ENCODE measurements at places on chromosomes 3 and 15. TPM values are rescaled to one million over a fixed set of nuclear protein-coding genes. Genes with fewer than 3 reads are reported as not detected.
A peak's percentile ranks its signal among the peaks of the same experiment; 100 is the strongest.

DNA sequence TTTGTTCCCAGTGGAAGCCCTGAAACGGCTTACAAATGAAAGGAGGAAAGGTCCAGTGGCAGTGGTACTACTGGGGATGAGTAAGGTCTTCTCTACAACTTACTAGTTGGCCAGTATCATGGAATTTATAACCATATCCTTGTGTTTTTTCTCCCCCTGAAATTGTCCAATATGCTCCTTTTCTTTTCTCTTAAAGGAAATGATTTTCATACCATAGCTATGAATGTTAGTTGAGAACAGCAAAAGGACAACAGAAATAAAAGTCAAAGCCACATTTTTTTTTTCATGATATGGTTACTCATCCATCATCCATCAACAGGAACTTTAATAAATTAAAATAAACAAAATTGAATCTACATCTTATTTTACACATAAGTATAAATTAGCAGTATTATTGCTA is 450.4 kb downstream of the MFSD1 start:
- H3K27me3 ChIP-seq: no peaks in the 10 kb centered on the region
- H3K27ac ChIP-seq: no peak overlapping the region
- no peaks in the 10 kb centered on the region for H3K4me1 ChIP-seq
- H3K4me3 ChIP-seq: no peak overlapping the region
- no peaks in the 10 kb centered on the region for H3K36me3 ChIP-seq
- DNase-seq: no peak

DNA sequence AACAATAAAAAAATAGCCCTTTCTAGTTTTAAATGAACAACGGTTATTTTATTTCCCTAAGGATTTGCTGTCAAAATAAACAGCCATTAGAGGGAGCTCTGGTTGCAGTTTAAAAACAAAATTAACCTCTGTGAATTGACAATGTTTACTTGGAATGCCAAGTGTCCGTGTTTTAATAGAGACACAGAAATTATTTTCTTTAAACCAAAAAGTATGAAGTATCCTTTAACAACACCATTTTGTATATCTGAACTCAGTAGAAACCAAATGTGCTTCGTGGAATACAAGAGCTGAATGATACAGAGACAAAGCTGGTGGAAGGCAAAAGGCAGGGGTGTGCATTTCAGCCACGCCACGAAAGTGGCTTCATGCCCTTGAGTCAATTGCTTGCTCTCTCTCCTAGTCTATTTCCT is 74.4 kb downstream of the MOBP start:
- no peaks in the 10 kb centered on the region for H3K27me3 ChIP-seq
- no peak for DNase-seq
- H3K27ac ChIP-seq: no peak overlapping the region
- H3K4me1 ChIP-seq: no peaks in the 10 kb centered on the region
- no peaks in the 10 kb centered on the region for H3K36me3 ChIP-seq
- no peak overlapping the region for H3K4me3 ChIP-seq

GRCh38 chr3:142106548-142106947 is 42.8 kb downstream of the TFDP2 start:
- H3K27ac ChIP-seq: no peak overlapping the region
- H3K4me1 ChIP-seq: no peaks in the 10 kb centered on the region
- H3K27me3 ChIP-seq: no peaks in the 10 kb centered on the region

Gene KBTBD8
- polyA plus RNA-seq: 0.99 TPM

Gene PAK6
- polyA plus RNA-seq: 0.93 TPM

Gene SPCS1
- polyA plus RNA-seq: 48.6 TPM

- H3K27ac ChIP-seq: peak within 1 kb of the TSS; percentile 98
- no peaks in the 10 kb centered on the region for H3K36me3 ChIP-seq
- peak; percentile 72 for DNase-seq
- no peaks in the 10 kb centered on the region for H3K27me3 ChIP-seq
- peaks cover 26% of the 10 kb centered on the region for H3K4me1 ChIP-seq
These were observed at the start of the genes CLCN2 and POLR2H for GRCh38 chr3:184361532-184361931. TSS of gene CLCN2 (minus strand) at chr3:184361605. CDS start at chr3:184361479, 126 bp downstream. TSS of gene POLR2H (plus strand) at chr3:184361710. CDS start at chr3:184363493, 1,783 bp downstream.

DNA sequence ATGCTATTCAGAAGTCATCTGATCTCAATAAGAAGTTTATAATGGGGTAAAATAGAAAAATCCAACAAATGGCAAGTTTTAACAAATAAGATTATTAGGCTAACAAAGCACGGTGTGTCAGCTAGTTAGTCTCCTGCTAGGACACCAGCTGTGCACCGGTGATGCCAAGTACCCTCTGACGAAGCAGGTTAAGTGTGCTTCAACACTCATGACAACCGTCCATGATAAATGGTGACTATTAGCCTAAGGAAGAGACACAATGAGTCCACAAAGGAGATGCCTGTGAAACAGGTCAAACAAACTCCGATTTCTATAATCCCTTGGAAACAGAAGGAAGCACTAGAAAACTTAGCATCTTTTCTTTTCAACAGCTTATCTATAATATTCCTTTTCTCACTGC is 36.5 kb downstream of the ATP13A3 start:
- H3K27ac ChIP-seq: no peak overlapping the region
- peaks cover 100% of the 10 kb centered on the region for H3K36me3 ChIP-seq
- DNase-seq: no peak
- no peaks in the 10 kb centered on the region for H3K4me1 ChIP-seq
- H3K4me3 ChIP-seq: no peak overlapping the region

DNA sequence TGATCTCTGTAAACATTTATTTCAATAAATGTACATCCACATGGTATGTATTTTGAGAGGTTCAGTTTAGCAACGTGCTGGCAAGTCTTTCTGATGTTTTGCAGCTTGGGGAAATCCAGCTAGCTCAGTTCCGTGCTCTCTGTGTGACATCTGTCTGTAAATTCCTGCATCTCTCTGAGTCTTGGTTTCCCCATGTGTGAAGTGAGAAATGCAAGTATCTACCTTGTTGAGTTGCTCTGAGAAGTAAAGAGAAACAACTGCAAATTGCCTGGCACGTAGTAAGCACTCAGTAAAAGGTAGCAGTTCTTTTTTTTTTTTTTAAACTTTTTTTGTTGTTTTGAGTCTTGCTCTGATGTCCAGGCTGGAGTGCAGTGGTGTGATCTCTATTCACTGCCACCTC is 30.2 kb upstream of the MORF4L1 start:
- H3K27me3 ChIP-seq: no peaks in the 10 kb centered on the region
- H3K27ac ChIP-seq: no peak overlapping the region

- H3K27ac ChIP-seq: peak within 1 kb of the TSS; percentile 77
- no peaks in the 10 kb centered on the region for H3K27me3 ChIP-seq
These were observed at the start of gene CTSH for GRCh38 chr15:78944669-78945407. TSS of gene CTSH (minus strand) at chr15:78945046. CDS start at chr15:78944981, 65 bp downstream.

DNA sequence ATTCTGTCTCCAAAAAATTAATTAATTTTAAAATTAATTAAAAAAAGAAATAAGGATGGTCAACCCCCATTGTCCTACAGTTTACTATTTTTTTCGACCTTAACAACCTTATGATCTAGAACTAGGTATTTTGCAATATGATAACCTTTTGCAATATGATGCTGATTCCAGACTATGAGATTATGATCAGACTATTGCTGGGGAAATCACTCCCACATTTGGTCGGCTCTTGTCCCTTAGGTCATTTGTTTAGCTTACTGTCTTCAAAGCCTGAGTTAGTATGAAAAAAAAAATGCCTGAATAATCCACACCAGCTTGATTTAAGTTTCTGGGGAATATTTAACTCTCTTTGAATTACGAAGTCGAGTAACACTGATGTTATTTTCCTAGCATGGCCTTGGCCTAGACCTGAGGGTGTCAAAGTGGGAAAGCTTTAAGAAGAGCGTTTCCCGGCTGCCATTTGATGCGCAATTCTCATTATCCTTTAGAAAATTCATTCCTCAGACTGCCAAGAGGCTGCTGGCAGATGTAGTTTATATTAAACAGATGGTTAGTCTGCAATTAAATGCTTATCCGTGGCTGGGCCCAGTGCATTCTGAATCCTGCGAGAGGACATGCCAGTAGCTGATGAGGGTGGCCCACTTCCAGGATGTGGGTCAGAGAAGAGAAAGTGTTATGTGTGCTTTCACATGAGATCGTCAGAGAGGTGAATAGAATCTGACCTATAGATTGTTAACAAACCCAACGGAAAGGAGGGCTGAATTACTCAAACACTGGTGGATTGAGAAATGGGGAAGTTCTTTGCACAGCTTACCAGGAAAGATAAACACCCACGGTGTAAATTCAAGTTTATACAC is 496.0 kb upstream of the THBS1 start:
- no peaks in the 10 kb centered on the region for H3K4me1 ChIP-seq
- no peak overlapping the region for H3K27ac ChIP-seq
- H3K36me3 ChIP-seq: no peaks in the 10 kb centered on the region

Gene CHRM5
- polyA plus RNA-seq: not detected

DNA sequence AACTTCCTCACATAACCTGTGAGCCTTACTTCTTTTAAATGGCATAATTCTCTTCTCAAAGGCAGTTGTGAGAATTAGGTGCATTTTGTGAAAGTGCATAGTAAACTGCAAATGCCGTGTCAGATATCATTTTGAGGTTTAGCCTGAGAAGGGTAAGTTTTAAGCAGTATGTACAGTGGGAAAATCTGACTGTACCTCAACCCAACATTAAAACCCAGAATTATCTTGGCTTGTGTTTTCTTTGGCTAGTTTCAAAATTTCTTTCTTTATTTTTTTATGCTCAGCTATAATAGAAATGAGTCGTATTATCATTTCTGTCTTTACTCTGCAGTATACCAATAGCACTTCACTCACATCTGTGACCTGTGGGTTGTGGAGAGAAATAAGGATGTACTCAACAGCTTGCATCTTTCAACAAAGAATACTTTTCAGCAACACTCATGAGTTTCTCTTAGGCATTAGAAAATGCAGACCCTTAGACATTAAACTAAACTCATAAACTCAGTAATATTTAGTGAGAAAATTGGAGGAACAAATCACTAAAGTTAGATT is 65.7 kb downstream of the RASA2 start:
- H3K36me3 ChIP-seq: peaks cover 12% of the 10 kb centered on the region
- no peaks in the 10 kb centered on the region for H3K27me3 ChIP-seq

GRCh38 chr15:80612118-80612823 is 82.8 kb upstream of the ABHD17C start:
- no peaks in the 10 kb centered on the region for H3K27me3 ChIP-seq
- H3K36me3 ChIP-seq: no peaks in the 10 kb centered on the region
- no peak overlapping the region for H3K4me3 ChIP-seq

- no peak overlapping the region for H3K27ac ChIP-seq
- DNase-seq: no peak
- no peaks in the 10 kb centered on the region for H3K27me3 ChIP-seq
- H3K4me1 ChIP-seq: no peaks in the 10 kb centered on the region
- no peaks in the 10 kb centered on the region for H3K36me3 ChIP-seq
- no peak overlapping the region for H3K4me3 ChIP-seq
These were observed 50.7 kb upstream of the GOLGA6L2 start for GRCh38 chr15:23497710-23498111.

Gene ACP3
- polyA plus RNA-seq: 0.25 TPM

- peaks cover 22% of the 10 kb centered on the region for H3K27me3 ChIP-seq
- no peaks in the 10 kb centered on the region for H3K36me3 ChIP-seq
- no peak overlapping the region for H3K27ac ChIP-seq
- no peak overlapping the region for H3K4me3 ChIP-seq
- no peaks in the 10 kb centered on the region for H3K4me1 ChIP-seq
- no peak for DNase-seq
These were observed 19.8 kb downstream of the PRR23E start for GRCh38 chr3:127212711-127213110.

DNA sequence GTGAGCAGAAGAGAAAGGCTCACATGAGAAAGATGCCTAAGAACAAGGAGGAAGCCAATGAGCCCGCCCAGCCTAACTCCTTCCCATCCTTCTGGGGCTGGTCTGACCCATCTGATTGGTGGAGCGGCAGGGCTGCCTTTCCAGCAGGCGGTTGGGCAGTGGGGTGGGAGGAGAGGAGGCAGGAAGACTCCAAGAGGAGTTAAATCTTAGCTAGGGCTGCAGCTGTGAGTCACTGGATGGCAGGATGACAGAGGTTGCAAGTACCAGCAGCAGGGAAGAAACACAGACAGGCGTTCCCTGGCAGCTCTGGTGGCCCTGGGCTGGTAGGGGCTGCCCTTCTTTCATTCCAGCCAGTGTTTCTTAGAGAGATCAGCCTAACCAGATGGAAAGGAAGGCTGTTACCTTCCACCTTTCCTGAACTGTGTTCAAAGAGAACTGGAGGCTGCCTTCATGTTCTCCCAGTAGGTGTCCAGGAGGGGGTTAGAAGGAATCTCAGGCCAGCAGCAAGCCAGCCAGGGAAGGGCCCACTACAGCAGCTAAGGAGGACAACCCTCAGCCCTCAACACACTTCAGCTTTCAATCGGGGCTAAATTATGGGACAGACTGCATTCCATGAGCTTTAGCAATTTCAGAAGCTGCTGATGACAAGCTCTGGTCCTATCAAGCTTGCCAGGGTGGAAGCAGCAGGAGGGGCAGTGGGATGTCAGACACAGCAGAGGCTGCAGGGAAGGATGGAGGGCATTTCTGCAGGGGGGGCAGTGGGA is 50.3 kb downstream of the CHSY1 start:
- no peaks in the 10 kb centered on the region for H3K36me3 ChIP-seq
- H3K27ac ChIP-seq: no peak overlapping the region
- no peak overlapping the region for H3K4me3 ChIP-seq
- peak; percentile 91 for DNase-seq
- H3K4me1 ChIP-seq: peaks cover 3% of the 10 kb centered on the region
- no peaks in the 10 kb centered on the region for H3K27me3 ChIP-seq

GRCh38 chr3:156483961-156484787 is 70.7 kb downstream of the SSR3 start:
- DNase-seq: no peak
- no peaks in the 10 kb centered on the region for H3K36me3 ChIP-seq
- H3K27ac ChIP-seq: peak overlapping the region; percentile 47
- no peak overlapping the region for H3K4me3 ChIP-seq
- H3K4me1 ChIP-seq: peaks cover 31% of the 10 kb centered on the region
- H3K27me3 ChIP-seq: no peaks in the 10 kb centered on the region

Gene ZCWPW2
- 1.1 TPM for polyA plus RNA-seq

Gene FBXO45
- polyA plus RNA-seq: 2.1 TPM

Gene GABRR3
- polyA plus RNA-seq: not detected

DNA sequence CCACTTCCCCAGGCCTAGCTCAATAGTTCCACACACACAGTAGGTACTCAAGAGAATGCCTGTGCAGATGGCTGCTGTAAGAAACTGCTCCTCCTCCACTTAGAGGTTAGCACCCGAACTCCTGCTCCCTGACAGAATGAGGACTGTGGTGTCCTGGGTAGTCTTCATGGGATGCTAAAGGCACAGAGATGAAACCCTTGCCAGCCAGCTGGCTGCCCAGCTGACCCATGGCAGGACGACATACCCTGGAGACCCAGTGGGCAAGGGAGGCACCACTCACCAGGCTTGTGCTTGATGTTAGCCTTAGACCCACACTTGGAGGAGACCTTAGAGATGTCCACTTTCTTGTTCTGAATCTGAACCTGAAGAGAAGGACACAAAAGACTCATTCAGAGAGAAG is 54.2 kb downstream of the DHX30 start:
- peaks cover 97% of the 10 kb centered on the region for H3K36me3 ChIP-seq
- DNase-seq: no peak

DNA sequence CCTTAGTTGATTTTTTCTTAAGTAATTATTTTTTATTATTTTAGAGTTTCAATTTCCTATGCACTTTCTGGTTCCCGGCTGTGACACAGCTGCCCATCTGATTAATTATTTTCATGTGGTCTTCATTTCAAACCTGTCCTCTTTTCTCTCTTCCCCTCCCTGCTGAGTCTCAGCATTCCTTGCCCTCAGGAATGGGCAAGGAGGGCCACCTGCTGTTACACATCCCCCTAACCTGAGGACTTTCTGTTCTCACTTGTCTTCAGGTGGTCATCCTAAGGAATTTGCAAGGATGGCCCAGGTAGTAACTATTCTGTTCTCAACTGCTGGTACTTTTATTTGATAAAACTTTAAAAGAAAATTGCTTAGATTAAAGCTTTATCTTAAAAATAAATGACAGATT is 545.0 kb downstream of the OTOL1 start:
- no peak overlapping the region for H3K27ac ChIP-seq
- H3K36me3 ChIP-seq: no peaks in the 10 kb centered on the region
- H3K4me1 ChIP-seq: no peaks in the 10 kb centered on the region
- H3K27me3 ChIP-seq: no peaks in the 10 kb centered on the region
- no peak overlapping the region for H3K4me3 ChIP-seq
- no peak for DNase-seq

Gene RBM15B
- 15.7 TPM for polyA plus RNA-seq
